ENCODE measurements at places on chromosomes 2 and 18. TPM values are rescaled to one million over a fixed set of nuclear protein-coding genes. Genes with fewer than 3 reads are reported as not detected.

DNA sequence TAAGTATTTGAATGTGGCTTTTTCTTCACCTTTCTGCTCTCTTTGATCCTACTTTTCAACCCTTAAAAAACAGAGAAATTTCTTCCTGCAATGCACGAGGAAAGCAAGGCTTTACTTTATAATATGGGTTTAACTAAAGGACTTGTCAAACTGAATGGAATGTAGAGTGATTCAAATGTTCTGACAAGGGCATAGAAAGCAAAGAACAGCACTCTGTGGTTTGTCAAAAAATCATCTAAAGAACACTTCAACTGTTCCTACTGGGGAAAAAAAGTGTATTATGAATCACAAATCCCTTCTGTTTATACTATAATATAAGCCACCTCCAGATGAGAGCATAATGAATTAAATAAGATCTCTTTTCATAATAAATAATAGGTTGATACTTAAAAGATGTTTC lies 45.0 kb upstream of the RIT2 start:
- DNase-seq, result no peak

DNA sequence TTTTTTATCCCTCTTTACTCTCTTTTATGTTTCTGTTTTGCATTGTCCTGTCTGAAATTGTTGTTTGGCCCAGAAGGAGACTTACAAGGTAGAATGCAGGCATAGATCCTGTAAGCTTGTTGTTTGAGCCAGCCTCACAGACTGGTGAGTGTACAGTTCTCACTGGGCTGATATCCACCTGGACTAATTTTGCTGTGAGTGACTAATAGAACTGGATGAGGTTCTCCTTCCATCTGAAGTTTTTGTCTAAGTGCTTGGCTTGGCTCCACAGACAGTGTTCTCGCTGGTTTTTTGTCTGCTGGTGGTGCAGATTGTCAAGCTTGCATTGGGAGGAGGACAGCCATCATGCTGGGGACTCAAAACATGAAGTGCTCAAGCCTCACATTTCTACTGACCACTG lies 495.7 kb downstream of the TSN start:
- no peak for DNase-seq

GRCh38 chr2:105186967-105187498 lies 54.5 kb upstream of the GPR45 start:
- no peak for DNase-seq

GRCh38 chr2:199339891-199340605 lies 117.7 kb downstream of the SATB2 start:
- no peak for DNase-seq

DNA sequence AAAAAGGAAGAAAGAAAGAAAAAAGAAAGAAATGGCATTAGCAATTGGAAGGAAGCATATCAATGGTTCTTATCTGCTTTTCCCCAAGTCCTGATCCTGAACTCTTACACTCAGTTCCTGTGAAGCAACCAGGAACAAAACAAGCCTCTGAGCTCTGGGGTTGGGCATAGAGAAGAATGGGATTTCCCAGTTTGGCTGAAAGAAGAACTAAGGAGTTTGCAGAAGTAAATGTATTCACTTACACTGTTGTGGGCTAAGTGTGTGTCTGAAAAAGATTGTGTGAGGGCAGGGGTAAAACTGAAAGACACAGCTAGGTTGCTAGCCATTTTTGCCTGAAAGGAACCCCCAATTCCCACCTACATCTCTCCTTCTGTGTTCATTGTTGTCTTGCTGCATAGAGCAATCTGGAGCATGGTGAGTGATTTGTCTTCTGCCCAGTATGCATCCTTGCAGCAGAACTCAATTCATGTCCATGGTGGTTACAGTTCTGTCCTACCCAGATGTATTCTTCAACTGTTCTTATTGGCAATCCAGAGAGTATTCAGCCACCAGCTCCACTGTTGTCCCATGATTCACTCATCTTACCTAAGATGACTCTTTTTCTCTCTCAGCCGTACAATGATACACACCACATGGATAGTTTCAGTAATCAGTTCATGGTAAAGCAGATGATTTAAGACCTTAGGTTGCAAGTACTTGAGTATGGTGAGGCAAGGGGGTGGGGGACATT lies 348.7 kb downstream of the ARHGAP15 start:
- peak; percentile 7 for DNase-seq

CIDEA gene
- total RNA-seq, result not detected

DNA sequence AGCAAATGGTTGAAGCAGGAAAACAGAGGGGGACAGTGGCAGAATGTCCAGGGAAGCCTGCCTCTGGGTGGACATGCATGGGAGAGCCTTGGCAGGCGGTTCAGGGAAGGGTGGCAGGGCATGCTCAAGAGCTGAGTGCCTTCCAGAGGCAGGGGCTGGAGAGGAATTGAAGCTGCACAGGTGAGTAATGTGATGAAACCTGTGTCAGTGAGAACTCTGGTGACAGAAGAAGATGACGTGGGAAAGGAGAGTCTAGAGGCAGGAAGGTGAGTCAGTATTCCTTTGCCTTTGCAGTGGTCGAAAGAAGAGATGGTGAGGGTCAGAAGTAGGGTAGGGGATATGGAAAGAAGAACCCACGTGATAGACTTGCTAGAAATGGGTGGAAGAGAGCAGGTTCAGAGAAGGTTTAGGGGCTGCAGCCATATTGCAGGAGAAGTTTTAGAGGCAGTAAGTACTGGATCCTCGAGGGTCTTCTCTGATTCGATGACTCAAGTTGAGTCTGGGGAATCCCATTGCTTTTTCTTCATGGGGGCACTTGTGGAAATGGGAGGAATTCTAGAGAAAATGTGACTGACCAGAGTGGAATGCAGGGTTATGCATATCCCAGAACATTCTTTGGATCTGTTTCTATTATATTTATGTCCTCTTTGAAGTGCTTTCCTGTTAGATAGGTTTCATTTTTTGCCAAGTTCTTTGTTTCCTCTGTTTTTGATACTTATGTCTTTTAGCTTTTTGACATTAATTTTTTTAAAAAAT lies 37.4 kb downstream of the TMEM87B start:
- no peak for DNase-seq

SETBP1 gene
- total RNA-seq, result 23.7 TPM

ALKAL2 gene
- total RNA-seq, result not detected

DNA sequence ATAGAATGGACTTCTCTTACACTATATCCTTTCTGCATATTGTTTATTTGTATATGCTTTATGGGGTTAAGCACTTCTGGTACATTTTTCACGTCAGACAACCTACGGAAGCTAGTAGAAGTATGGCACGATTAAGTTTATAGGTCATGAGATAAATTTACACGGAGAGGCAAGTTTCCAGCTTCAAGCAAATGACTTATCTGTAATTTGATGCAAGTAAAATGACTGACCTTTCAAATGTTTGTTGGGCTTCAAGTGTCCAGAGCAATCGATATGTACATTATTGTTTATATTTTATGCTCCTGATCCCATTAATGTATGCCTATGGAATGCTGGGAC lies 97.5 kb upstream of the EFEMP1 start:
- no peak for DNase-seq

DNA sequence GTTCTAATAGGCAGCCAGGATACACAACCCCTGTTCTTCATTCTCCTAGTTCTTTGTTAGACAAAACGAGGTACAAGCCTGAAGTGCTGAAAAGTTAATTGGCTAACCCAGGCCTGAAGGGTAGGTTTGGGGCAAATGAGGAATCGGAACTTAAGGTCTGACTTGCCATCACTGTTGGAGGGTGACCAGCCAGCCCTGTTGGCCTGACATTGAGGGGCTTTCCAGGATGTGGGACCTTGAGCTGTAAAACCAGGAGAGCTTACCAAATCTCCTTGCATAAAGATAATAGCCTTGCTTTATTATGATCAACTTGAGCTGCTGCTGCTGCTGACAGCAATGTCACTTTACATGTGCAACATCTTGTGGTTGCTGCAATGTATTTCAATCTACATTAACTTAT lies 256.0 kb downstream of the VAPA start:
- DNase-seq, result no peak

GRCh38 chr18:24602201-24602600 lies 141.8 kb downstream of the HRH4 start:
- no peak for DNase-seq

PLB1 gene
- total RNA-seq, result 0.21 TPM

- no peak for DNase-seq
Measured at GRCh38 chr2:85170938-85171475, 37.8 kb downstream of the TCF7L1 start.

DNA sequence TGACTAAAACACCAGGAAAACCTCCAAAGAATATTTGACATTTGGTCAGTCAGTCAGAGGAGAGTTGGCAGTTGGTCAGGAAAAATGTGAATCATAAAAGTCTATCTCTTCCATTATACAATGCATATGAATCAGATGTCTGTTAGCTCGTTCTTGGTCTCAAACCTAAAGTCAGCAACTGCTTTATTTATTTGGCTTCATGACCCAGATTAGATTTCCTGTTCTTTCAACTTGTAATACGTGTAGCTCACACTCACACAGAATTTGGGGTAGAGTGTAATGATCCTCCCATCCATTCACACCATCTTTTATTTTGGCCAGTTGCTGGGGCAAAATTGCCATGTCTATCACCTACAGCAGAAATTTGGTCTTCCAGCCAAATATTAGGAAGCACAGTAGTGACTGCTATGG lies 81.9 kb upstream of the COL5A2 start:
- DNase-seq, result no peak

- no peak for DNase-seq
Measured at GRCh38 chr18:55038162-55038561, 78.9 kb upstream of the CCDC68 start.

GRCh38 chr2:199850718-199851500 lies at the start of gene FTCDNL1:
Gene FTCDNL1 (minus strand): TSS chr2:199851192. CDS start chr2:199848962, 2,230 bp downstream.
- peak; percentile 16 for DNase-seq

DNA sequence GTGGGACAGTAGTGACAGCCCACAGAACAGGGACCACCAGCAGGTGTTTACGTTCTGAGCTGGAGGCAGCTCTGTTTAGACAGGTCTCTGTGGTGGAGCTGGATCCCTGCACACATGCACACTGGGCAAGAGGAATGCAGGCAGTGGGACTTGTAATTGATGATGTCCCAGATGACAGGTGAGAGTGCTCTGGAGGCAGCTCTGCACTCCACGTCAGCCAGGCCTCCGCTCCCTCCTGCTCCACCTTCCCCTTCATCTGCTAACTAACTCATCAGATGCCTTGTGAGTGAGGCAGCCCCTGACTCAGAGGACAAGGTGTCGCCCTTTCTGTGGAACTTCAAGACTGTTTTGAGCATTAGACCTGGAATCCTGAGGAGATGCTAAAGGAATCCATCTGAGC lies 53.2 kb downstream of the SH3YL1 start:
- no peak for DNase-seq
